ENCODE measurements at places on chromosomes 12 and 14.

- no peak for DNase-seq
Measured at GRCh38 chr14:100155049-100155621, 4.3 kb downstream of the DEGS2 start.

DNA sequence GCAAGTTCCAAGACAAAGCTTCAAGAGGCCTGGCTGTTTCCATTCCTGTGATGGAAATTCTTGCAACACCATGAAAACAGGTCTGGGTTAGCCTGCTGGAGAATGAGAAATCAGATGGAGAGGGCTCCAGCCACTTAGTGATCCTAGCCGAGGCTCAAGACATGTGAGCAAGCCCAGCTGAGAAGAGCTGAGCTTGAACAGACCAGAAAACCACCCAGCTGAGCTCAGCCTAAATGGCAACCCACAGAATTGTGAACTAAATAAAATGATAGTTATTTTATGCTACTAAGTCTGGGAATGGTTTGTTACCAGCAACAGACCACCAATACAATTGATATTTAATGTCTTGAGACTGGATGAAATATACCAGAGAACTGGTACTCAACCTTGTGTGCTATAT lies 494.5 kb downstream of the RMST start:
- no peak for DNase-seq

GRCh38 chr12:86801439-86801838 lies 545.2 kb upstream of the MGAT4C start:
- no peak for DNase-seq

DNA sequence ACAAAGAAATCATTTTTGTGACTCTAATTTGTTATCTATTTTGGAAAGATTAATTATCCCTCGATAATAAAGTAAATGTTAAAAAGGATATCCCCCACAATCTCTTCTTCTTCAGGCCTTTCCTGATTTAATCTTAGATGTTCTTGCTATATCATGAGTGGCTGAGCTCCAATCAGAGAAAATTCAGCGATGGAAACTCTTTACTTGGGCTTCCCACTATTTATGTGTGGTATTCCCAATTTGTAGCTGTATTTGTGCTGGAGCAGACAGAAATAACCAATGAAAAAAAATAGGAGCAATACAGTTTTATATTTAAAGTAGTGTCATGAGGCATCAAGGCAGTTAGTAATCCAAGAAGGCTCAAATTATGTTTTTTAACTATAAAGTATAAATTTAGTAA lies 539.1 kb downstream of the PRKD1 start:
- no peak for DNase-seq

DNA sequence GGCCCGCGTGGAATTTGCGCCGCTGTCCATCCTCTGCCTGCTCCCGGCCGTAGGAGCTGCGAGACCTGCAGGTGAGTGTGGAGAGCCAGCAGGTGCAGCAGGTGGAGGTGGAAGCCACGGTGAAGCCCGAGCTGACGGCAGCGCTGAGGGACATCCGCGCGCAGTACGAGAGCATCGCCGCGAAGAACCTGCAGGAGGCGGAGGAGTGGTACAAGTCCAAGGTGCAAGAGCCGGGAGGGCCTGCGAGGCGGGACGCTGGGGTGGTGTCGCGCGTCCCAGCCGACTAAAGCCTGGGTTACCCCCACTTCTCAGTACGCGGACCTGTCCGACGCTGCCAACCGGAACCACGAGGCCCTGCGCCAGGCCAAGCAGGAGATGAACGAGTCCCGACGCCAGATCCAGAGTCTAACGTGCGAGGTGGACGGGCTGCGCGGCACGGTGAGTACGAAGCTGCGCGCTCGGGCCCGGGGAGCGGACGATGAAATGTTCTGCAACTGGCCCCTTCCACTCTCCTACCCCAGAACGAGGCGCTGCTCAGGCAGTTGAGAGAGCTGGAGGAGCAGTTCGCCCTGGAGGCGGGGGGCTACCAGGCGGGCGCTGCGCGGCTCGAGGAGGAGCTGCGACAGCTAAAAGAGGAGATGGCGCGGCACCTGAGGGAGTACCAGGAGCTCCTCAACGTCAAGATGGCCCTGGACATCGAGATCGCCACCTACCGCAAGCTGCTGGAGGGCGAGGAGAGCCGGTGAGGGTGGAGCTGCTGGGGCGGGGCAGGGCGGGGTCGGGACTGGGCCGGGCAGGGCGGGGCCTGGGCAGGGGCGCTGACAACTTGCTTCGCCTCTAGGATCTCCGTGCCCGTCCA lies 2.1 kb downstream of the PRPH start:
- DNase-seq, result no peak

- no peak for DNase-seq
Measured at GRCh38 chr12:22828066-22828465, 203.1 kb downstream of the ETNK1 start.

- DNase-seq, result no peak
Measured at GRCh38 chr12:64125913-64126312, 96.2 kb downstream of the KICS2 start.

GRCh38 chr12:130826151-130826801 lies 12.8 kb downstream of the STX2 start:
- DNase-seq, result no peak

- no peak for DNase-seq
Measured at GRCh38 chr12:105740369-105740768, 398.4 kb downstream of the NUAK1 start.

GRCh38 chr12:52063981-52064649 lies 5.7 kb upstream of the ATG101 start:
- no peak for DNase-seq

GRCh38 chr12:93825931-93826555 lies 148.9 kb downstream of the CRADD start:
- no peak for DNase-seq

GRCh38 chr14:78425330-78425729 lies 255.2 kb downstream of the NRXN3 start:
- no peak for DNase-seq

DNA sequence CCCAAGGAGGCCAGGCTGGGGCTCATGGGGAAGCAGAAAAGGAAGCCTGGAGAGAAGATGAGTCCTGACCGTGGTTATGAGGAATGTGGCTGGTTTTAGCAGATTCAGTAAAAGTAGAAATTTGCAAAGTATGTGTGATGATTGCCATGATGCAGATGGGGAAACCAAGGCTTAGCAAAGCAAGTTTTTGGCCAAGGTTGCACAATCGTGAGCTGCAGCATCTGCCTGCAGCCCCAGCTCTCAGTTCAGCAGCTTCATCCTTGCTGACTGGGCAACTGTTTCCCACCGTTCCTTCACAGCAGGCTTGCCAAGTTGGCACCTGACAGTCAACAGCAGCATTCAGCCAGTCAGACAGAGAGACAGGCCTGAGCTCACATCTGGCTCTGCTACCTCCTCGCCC lies 656.7 kb downstream of the MED13L start:
- DNase-seq, result no peak

DNA sequence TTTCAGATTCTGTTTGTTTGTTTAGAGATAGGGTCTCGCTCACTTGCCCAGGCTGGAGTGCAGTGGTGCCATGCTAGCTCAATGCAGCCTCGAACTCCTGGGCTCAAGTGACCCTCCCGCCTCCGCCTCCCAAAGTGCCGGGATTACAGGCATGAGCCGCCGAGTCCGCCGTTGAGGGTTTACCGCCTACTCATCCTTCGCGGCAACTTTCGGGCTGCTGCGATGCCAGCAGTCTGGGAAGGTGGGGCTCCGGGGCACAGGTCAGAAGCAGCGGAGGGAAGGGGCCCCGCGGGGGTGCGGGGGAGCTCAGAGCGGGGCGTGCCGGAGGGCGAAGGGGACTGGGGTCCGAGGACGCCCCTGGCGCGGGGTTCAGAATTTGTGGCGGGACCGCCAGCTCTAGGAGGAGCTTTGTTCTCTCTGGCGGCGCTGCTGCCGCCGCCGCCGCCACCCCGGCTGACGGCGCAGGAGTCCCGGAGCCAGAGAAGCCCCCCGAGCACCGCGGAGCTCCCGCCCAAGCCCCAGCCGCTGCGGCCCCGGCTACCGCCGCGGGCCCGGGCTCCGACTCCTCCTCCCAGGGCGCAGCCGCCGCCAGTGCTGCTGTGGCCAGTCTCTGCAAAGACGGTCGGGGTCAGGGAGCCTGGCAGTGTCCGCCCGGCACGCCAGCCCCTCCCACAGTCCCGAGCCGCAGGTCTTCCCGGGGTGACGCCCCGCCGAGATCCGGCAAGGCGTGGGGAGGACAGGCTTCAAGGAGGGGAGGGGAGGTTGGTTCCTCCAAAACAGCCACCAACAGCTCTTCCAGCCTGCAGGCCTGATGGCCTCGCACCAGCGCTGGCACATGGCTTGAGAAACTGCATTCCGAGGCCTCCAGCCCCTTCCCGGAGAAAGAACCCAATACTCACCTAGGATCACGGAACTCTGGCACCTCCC lies 10.9 kb upstream of the KRT77 start:
- DNase-seq, result no peak

DNA sequence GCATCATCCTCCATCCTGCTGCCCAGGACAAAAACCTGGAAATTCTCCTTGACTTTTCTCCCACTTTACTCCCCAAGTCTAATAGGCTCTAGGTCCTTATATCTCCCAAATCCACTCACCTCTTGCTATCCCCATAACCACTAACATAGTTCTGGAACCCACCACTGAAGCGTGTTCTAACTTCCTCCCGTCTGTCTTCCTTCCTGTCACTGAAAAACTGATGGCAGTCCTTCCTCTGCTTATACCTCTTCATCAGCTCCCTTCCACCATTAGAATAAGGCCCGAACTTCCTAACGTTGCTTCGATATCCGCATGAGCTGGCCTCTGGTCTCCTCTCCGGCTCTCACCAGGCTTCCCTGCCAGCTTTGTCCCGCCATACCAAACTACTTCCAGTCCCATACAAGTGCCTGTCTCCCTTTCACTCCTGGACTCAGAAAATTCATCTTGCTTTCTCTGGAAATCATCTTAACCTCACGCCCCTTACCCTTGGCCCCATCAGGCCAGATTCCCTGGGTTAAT lies 63.0 kb upstream of the BCL2L14 start:
- no peak for DNase-seq

DNA sequence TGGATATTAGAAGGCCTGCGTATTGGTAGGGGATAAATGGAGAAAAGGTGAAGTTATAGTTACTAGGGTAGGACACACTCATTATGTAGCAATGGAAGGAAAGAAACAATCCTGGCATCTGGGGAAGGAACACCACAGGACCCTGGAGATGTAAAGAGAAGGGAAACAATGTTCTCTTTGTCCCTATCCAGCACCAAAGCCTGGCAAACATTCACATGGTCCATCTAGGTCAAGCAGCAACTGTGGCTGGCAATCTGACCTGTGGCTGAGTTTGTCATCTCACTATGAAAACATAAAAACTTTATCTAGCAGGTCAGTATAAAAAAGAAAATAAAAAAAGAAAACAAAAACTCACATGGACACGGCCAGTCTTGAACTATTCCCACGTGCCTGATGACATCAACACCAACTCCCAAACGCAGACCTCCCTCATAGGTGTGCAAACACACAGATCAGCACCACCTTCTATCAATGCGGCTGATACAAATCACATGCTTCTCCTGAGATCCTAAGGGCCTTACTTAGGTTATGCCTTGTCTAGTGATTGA lies 2.6 kb downstream of the POMT2 start:
- DNase-seq, result no peak

GRCh38 chr12:115598871-115599811 lies 678.4 kb downstream of the MED13L start:
- DNase-seq, result no peak

DNA sequence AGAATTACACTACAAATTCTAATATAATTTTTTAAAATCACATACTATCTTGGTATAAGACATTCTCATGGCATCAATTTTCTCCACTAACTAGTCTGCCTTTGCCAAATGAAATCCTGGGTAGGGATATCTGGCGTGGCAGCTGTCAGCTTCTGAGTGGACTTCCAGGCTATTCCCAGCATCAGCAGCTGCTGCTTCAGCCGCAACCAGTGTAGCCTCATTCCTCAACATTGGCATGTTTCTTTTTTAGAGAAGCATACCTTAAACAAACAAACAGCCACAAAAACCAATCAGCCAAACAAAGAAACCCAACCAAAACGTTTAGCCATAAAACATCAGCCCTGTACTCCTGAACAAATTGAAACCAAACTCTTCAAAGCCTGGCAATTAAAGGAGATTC lies 235.8 kb downstream of the SSPN start:
- DNase-seq, result no peak

Data from esophagus squamous epithelium (tissue), 5 donors.